Activated T-cell treated with anti-CD3 and anti-CD28 coated beads, Interleukin-2, amount 50 U/mL, for 48 hours (primary cell): ENCODE measurements at places on chromosomes 16 and 17.

DNA sequence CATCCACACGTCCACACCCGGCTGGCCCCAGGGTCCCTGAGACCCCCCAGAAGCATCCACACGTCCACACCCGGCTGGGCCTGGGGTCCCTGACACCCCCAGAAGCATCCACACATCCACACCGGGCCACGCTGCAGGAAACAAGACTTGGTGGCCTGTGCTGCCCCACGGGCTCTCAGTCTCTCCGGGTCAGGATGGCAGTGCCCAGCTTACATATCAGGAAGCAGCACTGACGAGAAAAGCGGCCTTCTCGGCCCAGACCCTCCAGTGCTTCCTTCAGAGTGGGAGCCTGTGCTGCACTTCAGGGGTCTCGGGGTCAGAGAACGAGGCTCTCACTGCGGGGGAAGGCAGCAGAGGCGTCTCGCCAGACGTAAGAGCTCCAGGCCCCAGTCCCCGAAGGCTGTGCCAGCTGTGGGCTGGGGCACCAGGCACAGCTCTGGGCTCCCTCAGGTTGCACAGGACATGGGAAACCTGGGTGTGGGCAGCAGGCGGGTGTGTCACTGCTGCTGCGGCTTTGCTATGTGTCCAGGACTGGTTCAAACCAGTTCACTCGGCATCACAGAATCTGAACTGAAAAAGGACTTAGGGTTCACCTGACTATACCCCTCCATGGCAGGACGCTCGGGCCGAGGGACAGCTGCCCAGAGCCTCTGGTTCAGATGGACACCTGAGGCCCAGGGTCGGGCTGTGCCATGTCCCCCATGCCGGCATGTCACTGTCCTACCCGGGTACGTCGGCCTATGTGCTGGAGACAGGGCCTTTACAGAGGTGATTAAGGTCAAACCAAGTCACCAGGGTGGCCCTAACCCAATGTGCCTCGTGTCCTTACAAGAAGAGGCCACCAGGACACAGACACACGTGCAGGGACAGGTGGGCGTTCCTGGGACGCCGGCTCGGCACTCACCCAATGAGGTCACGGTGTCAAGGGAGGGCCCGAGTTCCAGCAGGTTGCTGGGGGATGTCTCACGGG lies 40.2 kb upstream of the CHMP6 start:
- DNase-seq, result no peak

DNA sequence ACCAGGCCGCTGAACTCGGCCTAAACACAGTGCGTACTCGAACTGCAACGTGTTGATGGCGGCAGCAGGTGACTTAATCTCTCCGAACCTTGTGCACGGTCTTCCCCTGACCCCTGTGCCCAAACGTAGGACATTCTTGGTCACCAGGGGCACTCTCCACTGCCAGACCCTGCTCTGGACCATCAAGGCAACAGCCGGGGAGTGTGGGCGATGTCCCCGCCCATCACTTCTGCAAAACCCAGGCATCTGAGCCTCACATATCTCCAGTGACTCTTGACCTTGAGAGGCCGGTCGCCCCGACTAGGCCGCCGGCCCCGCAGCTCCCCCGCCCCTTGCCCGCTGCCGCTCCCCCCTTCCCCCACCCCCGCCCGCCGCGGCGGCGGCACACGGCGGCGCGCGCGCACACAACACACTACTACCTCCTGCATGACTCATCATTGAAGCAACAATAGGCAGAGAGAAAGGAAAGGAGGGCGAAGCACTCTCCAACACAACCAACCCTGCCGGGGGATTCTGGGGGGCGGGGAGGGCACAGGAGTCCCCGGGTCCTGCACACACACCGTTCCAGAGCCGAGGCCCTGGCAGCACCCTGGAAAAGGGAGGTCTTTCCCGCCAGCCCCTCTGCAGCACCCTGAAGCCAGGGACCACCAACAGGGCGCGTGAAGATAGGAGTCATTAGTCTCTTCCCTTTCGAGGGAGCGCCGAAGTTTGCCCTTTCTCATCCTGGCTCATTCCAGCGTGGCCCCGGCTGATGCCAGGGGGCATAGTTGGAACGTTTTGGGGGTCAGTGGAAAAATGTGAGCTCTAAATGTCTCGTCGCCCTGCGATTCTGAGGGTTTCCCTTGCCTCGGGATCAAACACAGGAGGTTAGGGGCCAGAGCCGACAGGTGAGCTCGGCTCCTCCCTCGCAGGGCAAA lies 1.9 kb downstream of the MNT start:
- DNase-seq, result no peak

- DNase-seq, result no peak
Observed at GRCh38 chr17:50394711-50395110, 2.6 kb downstream of the LRRC59 start.

- DNase-seq, result no peak
Observed at GRCh38 chr16:76650582-76650981, 373.4 kb downstream of the CNTNAP4 start.

- DNase-seq, result no peak
Observed at GRCh38 chr16:74837056-74837455, 62.4 kb upstream of the FA2H start.

DNA sequence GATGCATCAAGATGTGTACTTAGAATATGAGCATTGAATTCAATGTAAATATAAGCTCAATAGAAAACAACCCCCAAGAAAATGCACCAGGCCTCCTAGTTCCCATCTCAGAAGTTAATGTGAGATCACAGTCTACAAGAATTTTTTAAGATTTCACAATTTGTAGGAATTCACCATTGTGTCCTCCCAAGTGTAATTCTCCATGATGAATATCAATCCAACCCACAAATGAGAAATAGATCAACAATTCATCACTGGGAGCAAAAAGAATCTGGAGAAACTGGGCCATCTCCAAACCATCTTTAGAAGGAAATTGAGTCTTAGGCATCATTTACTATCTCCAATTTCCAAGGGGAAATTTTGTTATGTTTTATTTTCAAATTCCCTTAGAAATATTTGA lies 310.5 kb upstream of the GOT2 start:
- no peak for DNase-seq

GRCh38 chr17:61168506-61168905 lies 231.1 kb upstream of the TBX2 start:
- DNase-seq, result no peak

GRCh38 chr16:47887496-47887895 lies 268.3 kb downstream of the ABCC12 start:
- no peak for DNase-seq

DNA sequence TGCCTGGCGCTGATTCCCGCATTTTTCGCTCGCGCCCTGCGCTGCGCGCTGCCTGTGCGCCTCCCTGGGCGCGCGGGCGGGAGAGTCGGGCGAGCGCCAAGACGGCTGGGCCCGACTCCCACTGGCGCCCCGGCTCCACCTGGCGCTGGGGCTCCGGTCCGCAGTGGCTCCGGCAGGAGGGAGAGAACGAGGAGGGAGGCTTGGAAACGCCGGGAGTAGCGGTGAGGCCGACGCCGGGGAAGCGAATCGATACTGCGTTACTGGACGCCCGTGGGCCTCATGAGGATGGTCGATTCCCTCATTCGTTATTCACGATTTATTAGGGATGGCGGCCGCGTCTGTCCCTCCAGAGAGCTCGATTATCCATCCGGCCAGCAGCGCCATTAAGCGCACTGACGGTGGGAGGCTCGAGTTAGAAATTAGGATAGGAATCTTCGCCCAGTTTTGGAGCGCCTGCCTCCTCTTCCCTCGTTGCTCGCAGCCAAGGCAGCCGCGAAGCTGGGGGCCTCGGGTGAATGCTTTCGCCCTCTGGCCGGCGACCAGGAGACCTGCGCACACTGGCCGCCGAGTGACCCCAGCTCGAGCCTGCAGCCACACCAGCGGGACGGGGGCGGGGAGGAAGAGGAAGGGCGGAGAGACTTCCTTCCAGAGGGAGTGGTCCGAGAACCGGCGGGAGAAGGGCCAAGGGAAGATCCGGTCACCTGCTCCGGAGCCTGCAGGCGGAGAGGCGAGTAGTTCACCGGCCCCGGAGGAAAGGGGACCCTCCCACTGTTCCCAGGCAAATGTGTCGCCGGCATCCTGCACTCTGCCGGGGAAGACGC lies 1.3 kb upstream of the PCGF2 start:
- peak; percentile 54 for DNase-seq
